ENCODE measurements at places on chromosomes 4 and X. TPM values are rescaled to one million over a fixed set of nuclear protein-coding genes. Genes with fewer than 3 reads are reported as not detected.
A peak's percentile ranks its signal among the peaks of the same experiment; 100 is the strongest.

Gene DKK2
- total RNA-seq: 2.6 TPM

Gene FAM9B
- not detected for total RNA-seq

Gene BBS12
- 4.5 TPM for total RNA-seq

Gene RAPGEF2
- 68.1 TPM for total RNA-seq

Gene UGT2B15
- not detected for total RNA-seq

Gene PCSK1N
- 5.0 TPM for total RNA-seq

DNA sequence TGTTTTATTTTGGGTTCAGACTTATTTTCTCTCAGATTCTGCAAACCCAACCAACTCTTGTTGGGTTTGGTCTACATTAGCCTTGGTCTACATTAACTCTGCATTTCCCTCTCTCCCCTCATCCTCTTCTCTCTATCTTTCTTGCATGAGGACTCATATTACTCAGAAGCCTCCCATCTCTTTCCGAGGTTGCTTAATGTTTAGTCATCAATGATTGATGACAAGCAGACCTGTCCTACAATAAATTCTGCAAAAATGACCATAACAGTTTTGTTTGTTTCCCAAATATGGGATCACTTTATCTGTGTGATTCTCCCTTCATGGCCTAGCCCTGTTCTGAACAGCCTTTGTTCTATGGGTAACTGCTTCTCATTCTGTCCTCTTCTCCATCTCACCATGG is 75.2 kb downstream of the GABRB1 start:
- no peaks in the 10 kb centered on the region for H3K4me1 ChIP-seq
- H3K4me3 ChIP-seq: no peak overlapping the region
- no peak overlapping the region for H3K27ac ChIP-seq
- no peak for DNase-seq

DNA sequence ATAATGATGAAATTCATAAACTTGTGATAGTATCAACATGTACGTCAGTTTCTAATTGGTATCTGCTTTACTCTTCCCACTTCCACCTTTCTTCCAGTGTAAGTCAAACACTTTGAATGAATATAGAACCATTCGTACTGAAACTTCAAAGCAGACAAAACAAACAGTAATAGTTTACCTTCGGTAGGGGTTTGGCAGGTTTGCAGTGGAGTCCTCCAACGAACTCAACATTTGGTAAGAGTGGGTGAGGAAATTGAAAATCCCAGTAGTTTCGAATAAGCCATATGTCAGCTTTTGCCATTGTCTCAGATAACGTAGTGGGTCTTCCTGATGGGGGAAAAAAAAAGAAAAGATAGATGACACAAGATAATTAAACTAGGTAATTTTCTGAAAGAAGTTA is 2.2 kb downstream of the UGT2B4 start:
- no peak overlapping the region for H3K4me3 ChIP-seq
- H3K4me1 ChIP-seq: no peaks in the 10 kb centered on the region
- no peaks in the 10 kb centered on the region for H3K27me3 ChIP-seq
- no peaks in the 10 kb centered on the region for H3K36me3 ChIP-seq

DNA sequence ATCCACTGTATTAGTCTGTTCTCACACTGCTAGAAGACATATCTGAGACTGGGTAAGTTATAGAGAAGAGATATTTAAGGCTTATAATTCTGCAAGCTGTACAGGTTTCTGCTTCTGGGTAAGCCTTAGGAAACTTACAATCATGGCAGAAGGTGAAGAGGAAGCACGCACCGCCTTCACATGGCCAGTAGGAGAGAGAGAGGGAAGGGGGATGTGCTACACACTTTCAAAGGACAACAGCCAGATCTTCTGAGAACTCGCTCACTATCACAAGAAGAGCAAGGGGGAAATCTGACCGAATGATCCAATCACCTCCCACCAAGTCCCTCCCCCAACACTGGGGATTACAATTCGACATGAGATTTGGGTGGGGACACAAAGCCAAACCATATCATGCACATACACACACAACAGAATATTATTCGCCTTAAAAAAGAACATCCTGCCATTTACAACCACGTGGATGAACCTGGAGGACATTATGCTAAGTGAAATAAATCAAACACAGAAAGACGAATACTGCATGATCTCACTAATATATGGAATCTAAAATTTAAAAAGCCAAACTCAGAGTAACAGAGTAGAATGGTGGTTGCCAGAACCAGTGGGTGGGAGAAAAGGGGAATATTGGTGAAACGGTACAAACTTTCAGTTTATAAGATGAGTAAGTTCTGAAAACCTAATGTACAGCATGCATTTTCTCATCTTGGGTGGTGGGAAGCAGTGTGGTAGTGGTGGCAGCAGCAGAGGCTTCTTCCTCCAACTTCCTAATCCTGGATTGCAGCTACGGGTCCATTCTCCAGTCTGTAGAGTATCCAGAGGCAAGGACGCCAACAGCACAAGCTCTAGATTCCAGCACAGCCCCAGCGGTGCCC is 12.8 kb downstream of the FRYL start:
- H3K36me3 ChIP-seq: no peaks in the 10 kb centered on the region
- no peak overlapping the region for H3K27ac ChIP-seq
- no peak for DNase-seq
- no peaks in the 10 kb centered on the region for H3K27me3 ChIP-seq
- no peak overlapping the region for H3K4me3 ChIP-seq

- no peak for DNase-seq
- peaks cover 3% of the 10 kb centered on the region for H3K27me3 ChIP-seq
- no peak overlapping the region for H3K4me3 ChIP-seq
- H3K27ac ChIP-seq: no peak overlapping the region
- H3K4me1 ChIP-seq: no peaks in the 10 kb centered on the region
Observed at GRCh38 chrX:98501426-98501825, 1617.7 kb downstream of the RPA4 start.

- no peak overlapping the region for H3K4me3 ChIP-seq
- H3K27ac ChIP-seq: no peak overlapping the region
- no peaks in the 10 kb centered on the region for H3K36me3 ChIP-seq
- no peaks in the 10 kb centered on the region for H3K27me3 ChIP-seq
- no peak for DNase-seq
Observed at GRCh38 chr4:36321176-36321575, 39.8 kb downstream of the DTHD1 start.

- no peak overlapping the region for H3K4me3 ChIP-seq
- H3K27ac ChIP-seq: no peak overlapping the region
- H3K4me1 ChIP-seq: no peaks in the 10 kb centered on the region
- no peak for DNase-seq
Observed at GRCh38 chrX:93419642-93420041, 253.7 kb downstream of the NAP1L3 start.

- H3K4me3 ChIP-seq: no peak overlapping the region
- DNase-seq: no peak
- H3K27ac ChIP-seq: no peak overlapping the region
- no peaks in the 10 kb centered on the region for H3K4me1 ChIP-seq
- no peaks in the 10 kb centered on the region for H3K27me3 ChIP-seq
- no peaks in the 10 kb centered on the region for H3K36me3 ChIP-seq
Observed at GRCh38 chr4:158201322-158201721, 9.0 kb upstream of the TMEM144 start.

DNA sequence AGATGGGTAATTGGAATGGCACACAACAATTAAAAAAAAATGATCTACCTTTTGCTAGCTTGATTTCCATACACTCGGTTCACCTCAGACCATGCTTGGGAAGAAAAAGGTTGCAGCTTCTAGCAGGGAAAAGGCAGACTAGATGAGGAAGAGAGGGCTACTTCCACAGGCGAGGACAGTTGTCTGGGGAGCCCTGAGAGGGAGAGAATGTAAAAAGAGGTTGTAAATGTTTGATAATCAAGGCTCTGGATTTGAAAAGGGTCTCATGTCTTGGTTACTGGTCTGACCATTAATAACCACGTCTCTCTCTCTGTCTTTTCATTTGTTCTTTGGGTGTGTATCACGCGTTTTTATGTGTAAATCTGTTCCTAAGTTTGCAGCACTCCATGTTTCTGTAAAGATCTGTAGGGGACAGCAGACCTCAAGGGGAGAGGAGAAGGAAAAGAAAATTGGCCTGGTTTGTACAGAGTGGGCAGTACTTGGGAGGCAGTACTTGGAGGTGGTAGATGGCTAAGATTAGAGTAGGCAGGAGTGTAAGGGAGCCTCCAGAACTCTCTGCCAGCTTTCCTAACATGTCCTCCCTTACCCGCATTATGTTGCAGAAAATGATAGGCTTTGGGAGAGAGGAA is 750 bp downstream of the ARMCX5 start:
- no peaks in the 10 kb centered on the region for H3K27me3 ChIP-seq
- peaks cover 10% of the 10 kb centered on the region for H3K4me1 ChIP-seq
- peak overlapping the region; percentile 84 for H3K27ac ChIP-seq

DNA sequence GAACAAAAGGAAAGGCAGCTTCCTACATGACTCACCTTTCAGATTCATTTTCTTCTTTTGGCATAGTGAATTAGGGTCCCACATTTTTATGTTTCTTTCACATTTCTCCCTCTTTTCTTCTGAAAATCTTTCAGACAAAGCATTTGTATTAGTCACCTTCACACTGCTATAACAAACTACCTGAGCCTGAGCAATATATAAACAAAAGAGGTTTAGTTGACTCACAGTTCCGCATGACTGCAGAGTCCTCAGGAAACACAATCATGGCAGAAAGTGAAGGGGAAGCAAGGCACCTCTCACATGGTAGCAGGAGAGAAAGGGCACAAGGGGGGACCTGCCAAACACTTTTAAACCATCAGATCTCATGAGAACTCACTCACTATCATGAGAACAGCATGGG is 36.9 kb downstream of the MAGEA9 start:
- H3K36me3 ChIP-seq: no peaks in the 10 kb centered on the region
- no peak overlapping the region for H3K27ac ChIP-seq
- DNase-seq: no peak
- no peaks in the 10 kb centered on the region for H3K27me3 ChIP-seq
- H3K4me3 ChIP-seq: no peak overlapping the region
